Activated T-cell treated with anti-CD3 and anti-CD28 coated beads, Interleukin-2, amount 50 U/mL, for 72 hours (primary cell): ENCODE measurements at places on chromosomes 3 and 15. TPM values are rescaled to one million over a fixed set of nuclear protein-coding genes. Genes with fewer than 3 reads are reported as not detected.

GRCh38 chr3:43298292-43298691, 12.0 kb downstream of the SNRK start:
- H3K4me3 ChIP-seq, result peak overlapping the region; percentile 63
- peak overlapping the region; percentile 94 for H3K27ac ChIP-seq
- no peaks in the 10 kb centered on the region for H3K27me3 ChIP-seq

- no peak overlapping the region for H3K27ac ChIP-seq
- H3K36me3 ChIP-seq, result no peaks in the 10 kb centered on the region
- no peaks in the 10 kb centered on the region for H3K4me1 ChIP-seq
- no peak overlapping the region for H3K4me3 ChIP-seq
- no peak for DNase-seq
Measured at GRCh38 chr3:116841003-116841735, 131.6 kb downstream of the TUSC7 start.

GRCh38 chr15:101189409-101190091, 62.3 kb downstream of the CHSY1 start:
- H3K4me1 ChIP-seq, result peaks cover 95% of the 10 kb centered on the region
- peak overlapping the region; percentile 80 for H3K4me3 ChIP-seq
- no peaks in the 10 kb centered on the region for H3K27me3 ChIP-seq
- no peak for DNase-seq

DNA sequence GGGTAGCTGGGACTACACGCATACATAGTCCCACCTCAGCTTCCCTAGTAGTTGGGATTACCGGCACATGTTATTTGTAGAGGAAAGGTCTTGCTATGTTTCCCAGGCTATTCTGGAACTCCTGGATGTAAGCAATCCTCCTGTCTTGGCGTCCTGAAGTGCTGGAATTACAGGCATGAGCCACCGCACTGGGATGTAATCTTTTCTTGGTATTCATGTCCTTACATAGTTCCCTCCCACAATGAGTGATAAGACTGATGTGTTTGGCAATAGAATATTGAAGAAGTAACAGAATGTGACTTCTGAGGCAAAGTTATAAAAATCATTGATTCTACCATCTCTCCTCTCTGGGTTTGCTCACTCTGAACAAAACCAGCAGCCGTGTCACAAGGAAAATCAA, 22.7 kb upstream of the ALCAM start:
- no peaks in the 10 kb centered on the region for H3K36me3 ChIP-seq
- H3K4me1 ChIP-seq, result no peaks in the 10 kb centered on the region
- no peak overlapping the region for H3K4me3 ChIP-seq
- no peak overlapping the region for H3K27ac ChIP-seq
- H3K27me3 ChIP-seq, result peaks cover 11% of the 10 kb centered on the region
- DNase-seq, result no peak

DNA sequence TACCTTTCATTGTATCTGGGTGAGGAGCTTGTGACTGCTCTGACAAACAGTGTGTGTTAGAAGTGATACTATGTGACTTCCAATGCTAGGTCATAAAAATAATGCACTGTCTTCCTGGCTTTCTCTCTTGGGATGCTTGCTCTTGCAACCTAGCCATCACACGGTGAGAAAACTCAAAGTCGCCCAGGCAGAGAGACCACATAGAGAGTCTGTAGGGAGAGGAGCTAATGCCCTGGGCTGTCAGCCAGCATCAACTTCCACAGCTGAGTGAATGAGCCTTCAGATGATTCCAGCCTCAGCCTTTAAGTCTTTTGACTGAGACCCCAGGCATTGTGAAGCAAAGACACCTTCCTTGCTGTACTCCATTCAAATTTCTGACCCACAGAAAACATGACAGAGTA, 220.6 kb upstream of the SGO1 start:
- H3K4me3 ChIP-seq, result no peak overlapping the region
- no peaks in the 10 kb centered on the region for H3K36me3 ChIP-seq
- H3K4me1 ChIP-seq, result no peaks in the 10 kb centered on the region
- no peak overlapping the region for H3K27ac ChIP-seq
- no peaks in the 10 kb centered on the region for H3K27me3 ChIP-seq

GRCh38 chr3:29079358-29079757, 201.5 kb upstream of the RBMS3 start:
- H3K36me3 ChIP-seq, result no peaks in the 10 kb centered on the region
- H3K27me3 ChIP-seq, result no peaks in the 10 kb centered on the region
- H3K27ac ChIP-seq, result no peak overlapping the region
- H3K4me1 ChIP-seq, result no peaks in the 10 kb centered on the region
- H3K4me3 ChIP-seq, result no peak overlapping the region
- no peak for DNase-seq

GRCh38 chr3:185253645-185254410, at the start of gene EHHADH:
Gene EHHADH, minus strand, starts transcription at chr3:185254049. Its CDS starts 27 bp downstream, at chr3:185254022.
- peaks cover 9% of the 10 kb centered on the region for H3K27me3 ChIP-seq
- H3K36me3 ChIP-seq, result peaks cover 8% of the 10 kb centered on the region
- H3K27ac ChIP-seq, result peak within 1 kb of the TSS; percentile 96
- peaks cover 10% of the 10 kb centered on the region for H3K4me1 ChIP-seq
- DNase-seq, result peak; percentile 64

- DNase-seq, result peak; percentile 9
- H3K36me3 ChIP-seq, result no peaks in the 10 kb centered on the region
- no peaks in the 10 kb centered on the region for H3K4me1 ChIP-seq
- H3K27ac ChIP-seq, result no peak overlapping the region
- peaks cover 12% of the 10 kb centered on the region for H3K27me3 ChIP-seq
Measured at GRCh38 chr3:34106879-34107278, 308.4 kb downstream of the PDCD6IP start.

GRCh38 chr3:59450946-59451763, 401.3 kb upstream of the CFAP20DC start:
- H3K4me1 ChIP-seq, result peaks cover 73% of the 10 kb centered on the region
- DNase-seq, result peak; percentile 67
- peaks cover 6% of the 10 kb centered on the region for H3K36me3 ChIP-seq
- H3K27ac ChIP-seq, result peak overlapping the region; percentile 97
- H3K4me3 ChIP-seq, result peak overlapping the region; percentile 94

GRCh38 chr3:161576714-161577510, 80.3 kb downstream of the OTOL1 start:
- H3K4me1 ChIP-seq, result no peaks in the 10 kb centered on the region
- H3K4me3 ChIP-seq, result no peak overlapping the region
- H3K27me3 ChIP-seq, result no peaks in the 10 kb centered on the region

- peaks cover 17% of the 10 kb centered on the region for H3K36me3 ChIP-seq
- no peak for DNase-seq
- no peaks in the 10 kb centered on the region for H3K4me1 ChIP-seq
- H3K27ac ChIP-seq, result no peak overlapping the region
Measured at GRCh38 chr15:66312144-66312543, 18.8 kb downstream of the DIS3L start.

DNA sequence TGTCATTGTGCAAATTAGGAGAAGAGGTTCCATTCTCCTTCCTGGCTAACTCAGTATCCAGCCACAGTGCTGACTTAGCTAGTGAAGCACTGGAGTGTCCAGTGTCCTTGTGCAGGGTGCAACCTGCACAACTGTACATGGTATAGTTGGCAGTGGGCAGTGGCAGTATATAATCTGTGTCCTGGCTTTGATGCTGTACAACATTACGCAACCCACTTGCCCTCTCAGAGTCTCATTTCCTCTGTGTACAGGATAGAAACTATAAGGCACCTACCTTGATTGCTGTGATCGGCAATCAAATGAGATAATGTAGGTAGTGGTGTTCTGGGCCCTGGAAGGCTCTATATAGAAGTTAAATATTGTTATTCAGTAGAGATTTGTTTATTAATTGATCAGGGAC, 333.6 kb downstream of the CLSTN2 start:
- no peak overlapping the region for H3K4me3 ChIP-seq
- no peaks in the 10 kb centered on the region for H3K4me1 ChIP-seq
- no peaks in the 10 kb centered on the region for H3K27me3 ChIP-seq

DNA sequence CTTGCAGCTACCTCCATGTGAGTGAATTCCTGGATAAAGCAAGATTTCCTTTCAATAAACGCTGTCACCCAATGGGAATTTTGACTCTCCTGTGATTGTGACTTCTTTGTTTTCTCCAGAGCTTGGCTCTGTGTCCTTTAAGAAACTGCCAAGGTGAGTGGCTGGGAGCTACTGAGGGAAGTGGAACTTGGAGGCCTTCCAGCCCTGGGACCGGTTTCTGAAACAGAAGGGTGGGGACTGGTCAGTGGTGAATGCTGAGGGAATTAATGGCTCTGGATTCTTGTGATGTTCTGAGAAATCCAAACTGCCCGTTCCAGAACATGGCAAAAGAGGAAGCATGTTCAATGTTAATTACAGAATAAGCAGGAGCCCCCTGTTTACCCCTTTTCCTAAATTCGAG, 41.1 kb upstream of the MYZAP start:
- H3K4me3 ChIP-seq, result no peak overlapping the region
- H3K4me1 ChIP-seq, result no peaks in the 10 kb centered on the region
- H3K27ac ChIP-seq, result no peak overlapping the region
- no peaks in the 10 kb centered on the region for H3K36me3 ChIP-seq

- no peaks in the 10 kb centered on the region for H3K36me3 ChIP-seq
- H3K4me1 ChIP-seq, result no peaks in the 10 kb centered on the region
- peaks cover 7% of the 10 kb centered on the region for H3K27me3 ChIP-seq
- DNase-seq, result no peak
Measured at GRCh38 chr3:169686266-169686665, 22.8 kb upstream of the MECOM start.

- DNase-seq, result no peak
- no peak overlapping the region for H3K27ac ChIP-seq
- no peaks in the 10 kb centered on the region for H3K36me3 ChIP-seq
- no peaks in the 10 kb centered on the region for H3K27me3 ChIP-seq
- peaks cover 9% of the 10 kb centered on the region for H3K4me1 ChIP-seq
- H3K4me3 ChIP-seq, result no peak overlapping the region
Measured at GRCh38 chr3:177463863-177464262, 266.6 kb upstream of the TBL1XR1 start.

DNA sequence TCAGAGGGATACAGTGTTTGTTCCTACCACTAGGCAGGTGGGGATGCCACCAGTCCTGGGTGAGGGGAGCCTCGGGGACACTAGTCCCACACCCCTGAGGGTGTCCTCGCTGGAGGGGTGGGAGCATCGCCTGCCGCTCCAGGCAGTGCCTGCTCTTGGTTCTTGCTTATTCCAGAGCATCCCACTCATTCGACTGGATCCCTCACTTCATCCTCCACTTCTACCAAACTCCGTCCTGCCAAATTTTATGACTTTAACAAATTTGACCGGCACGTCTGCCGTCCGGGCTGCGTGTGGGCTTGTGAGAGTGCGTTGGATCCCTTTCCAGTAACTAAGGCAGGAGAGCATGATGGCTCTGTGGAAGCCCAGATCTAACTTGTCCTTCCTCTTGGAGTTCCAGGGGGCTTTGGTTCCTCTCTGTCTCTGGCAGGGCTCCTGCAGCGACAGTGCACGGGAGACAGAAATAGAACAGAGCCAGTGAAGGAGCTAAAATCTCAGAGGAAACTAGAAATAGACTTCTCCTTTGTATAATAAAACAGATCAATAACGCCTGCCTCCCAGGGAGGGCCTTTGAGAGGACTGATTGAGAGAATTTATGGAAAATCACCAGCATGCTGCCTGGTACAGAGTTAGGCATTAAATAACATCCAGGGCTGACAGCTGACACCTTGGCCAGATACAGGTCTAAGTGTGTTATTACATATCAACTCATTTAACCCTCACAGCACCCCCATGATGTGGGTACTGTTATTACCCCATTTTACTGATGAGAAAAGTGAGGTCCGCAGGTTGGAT, 34.5 kb downstream of the MGLL start:
- DNase-seq, result no peak
- H3K4me3 ChIP-seq, result no peak overlapping the region
- no peak overlapping the region for H3K27ac ChIP-seq
- peaks cover 6% of the 10 kb centered on the region for H3K4me1 ChIP-seq
- no peaks in the 10 kb centered on the region for H3K36me3 ChIP-seq

GRCh38 chr3:89368846-89369245, 261.4 kb downstream of the EPHA3 start:
- H3K36me3 ChIP-seq, result no peaks in the 10 kb centered on the region
- H3K27ac ChIP-seq, result no peak overlapping the region
- H3K27me3 ChIP-seq, result no peaks in the 10 kb centered on the region

- no peaks in the 10 kb centered on the region for H3K36me3 ChIP-seq
- H3K4me3 ChIP-seq, result no peak overlapping the region
- peaks cover 9% of the 10 kb centered on the region for H3K4me1 ChIP-seq
- no peak overlapping the region for H3K27ac ChIP-seq
- no peak for DNase-seq
Measured at GRCh38 chr3:10781981-10782380, 34.0 kb upstream of the SLC6A11 start.

DNA sequence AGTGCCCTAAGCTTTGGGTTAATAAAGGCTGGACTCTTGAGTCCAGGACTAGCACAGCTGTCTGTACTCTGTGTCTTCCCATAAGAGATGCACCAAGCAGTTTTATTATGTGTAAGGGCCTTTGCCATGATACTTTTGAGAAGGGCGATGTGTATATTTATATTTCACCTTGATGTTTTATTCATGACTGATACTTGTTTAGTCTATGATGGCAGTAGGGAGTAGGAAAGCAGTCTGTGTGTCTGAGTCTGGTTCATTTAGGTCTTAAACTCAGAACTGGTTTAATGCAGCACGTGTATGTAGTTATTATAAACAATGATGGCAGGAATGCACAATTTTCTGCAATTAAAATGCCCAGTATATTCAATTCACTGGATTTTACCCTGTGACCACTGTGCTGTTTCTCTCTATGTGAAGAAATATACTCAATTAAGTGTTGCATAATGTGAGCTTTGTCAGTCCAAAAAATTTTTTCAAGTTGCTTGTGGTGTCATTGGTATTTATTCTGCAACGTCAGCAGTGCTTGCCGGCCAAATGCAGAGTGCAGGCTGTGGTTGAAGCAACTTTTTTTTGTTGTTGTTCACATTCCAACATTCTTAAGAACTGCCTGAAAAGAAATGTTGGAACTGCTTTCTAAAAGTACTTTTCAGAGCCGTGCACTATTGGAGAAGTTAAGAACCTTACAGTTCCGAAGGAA, 423.7 kb upstream of the SEMA6D start:
- H3K27me3 ChIP-seq, result no peaks in the 10 kb centered on the region
- no peak overlapping the region for H3K27ac ChIP-seq
- DNase-seq, result no peak
- no peaks in the 10 kb centered on the region for H3K36me3 ChIP-seq

GRCh38 chr3:42961633-42962032, 17.5 kb upstream of the GASK1A start:
- DNase-seq, result peak; percentile 4
- no peak overlapping the region for H3K4me3 ChIP-seq
- H3K36me3 ChIP-seq, result no peaks in the 10 kb centered on the region

Gene TNIK
- total RNA-seq, result 32.2 TPM

Gene SLC6A1
- total RNA-seq, result not detected

Gene RASL12
- total RNA-seq, result not detected

Gene WNT7A
- 0.58 TPM for total RNA-seq

Gene P2RY1
- 2.4 TPM for total RNA-seq

Gene REC114
- total RNA-seq, result not detected

Gene TRH
- total RNA-seq, result not detected

Gene ZNF660
- 1.5 TPM for total RNA-seq

Gene IGDCC3
- not detected for total RNA-seq

Gene CCR3
- not detected for total RNA-seq

Gene ZNF654
- 19.1 TPM for total RNA-seq

Gene TMEM207
- not detected for total RNA-seq

Gene LXN
- 5.7 TPM for total RNA-seq
